G401 (cell line): ENCODE measurements at places on chromosomes 1 and 21.

DNA sequence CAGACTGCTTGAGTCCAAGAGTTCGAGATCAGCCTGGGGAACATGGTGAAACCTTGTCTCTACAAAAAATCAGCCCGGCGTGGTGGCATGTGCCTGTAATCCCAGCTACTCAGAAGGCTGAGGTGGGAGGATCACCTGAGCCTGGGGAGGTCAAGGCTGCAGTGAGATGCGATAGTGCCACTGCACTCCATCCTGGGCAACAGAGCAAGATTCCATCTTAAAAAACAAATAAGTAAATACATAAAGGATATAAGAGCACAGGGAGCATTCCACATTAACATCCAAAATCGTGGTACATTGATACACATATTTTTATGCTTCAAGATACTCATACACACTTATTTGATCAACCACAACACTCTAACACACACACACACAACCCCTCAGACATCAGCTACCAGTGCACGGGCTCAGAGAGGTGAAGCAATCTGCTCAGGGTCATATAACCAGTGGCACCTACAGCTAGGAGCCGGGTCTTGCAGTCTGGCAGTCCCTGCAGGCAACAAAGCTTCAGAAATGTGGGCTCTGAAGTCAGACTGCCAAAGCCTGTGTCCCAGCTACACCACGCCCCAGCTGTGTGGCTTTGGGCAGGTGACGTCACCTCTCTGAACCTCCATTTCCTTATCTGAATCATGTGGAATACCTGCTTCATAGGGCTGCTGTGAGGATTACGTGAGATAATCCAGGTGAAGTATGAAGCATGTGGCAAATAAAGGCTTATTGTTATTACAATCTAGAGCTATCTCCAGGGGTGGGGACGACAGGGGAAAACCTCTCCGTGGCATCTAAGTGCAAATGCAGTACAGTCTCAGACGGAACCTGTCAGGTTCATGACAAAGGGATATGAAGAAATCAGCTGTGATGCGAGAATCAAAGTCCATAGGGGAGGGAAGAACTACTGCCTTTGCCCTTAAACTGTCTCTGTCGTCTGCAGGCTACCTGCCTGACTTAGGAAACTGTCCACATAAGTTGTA is 4.8 kb upstream of the CRYBG2 start:
- DNase-seq, result no peak

DNA sequence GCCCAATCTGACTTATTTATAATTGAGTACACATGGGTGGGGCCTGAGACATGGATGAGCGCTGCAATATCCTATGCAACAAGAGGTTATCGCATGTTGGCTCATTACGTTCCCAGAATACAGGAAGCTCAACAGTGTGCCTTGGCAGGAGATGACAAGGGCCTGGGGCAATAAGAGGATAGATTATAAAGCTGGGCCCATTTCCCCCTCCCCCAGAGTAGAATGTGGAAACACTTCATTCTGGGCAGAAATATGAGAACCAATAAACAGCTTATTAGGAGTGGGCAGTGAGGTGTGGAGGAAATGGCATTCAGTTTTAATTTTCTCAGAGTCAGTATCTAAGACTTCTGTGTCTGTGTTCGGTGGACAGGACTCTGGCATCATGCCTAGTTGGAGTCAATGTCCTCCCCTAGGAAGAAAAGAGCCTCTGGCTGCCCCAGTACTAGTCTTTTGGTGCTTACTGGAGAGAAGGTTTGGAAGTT is 92.8 kb downstream of the PIK3R3 start:
- DNase-seq, result peak; percentile 63

DNA sequence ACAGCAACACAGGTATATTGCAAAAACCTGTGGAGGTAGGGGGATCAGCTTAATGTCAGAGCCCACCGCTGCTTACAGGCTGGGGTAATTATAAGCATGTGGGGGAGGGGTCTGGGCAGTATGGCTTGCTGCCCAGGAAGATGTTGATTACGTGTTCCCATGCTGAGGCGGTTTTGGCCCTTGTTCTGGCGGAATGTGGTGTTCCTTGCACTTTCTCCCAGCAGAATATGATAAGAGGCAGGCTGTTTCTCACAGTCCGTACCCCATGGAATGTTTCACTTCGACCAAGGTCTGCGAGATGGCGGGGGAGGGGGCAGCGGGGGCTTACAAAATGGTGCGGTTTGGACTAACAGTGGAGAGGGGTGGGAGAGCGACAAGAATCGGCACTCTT is 9.8 kb upstream of the HPCAL4 start:
- peak; percentile 42 for DNase-seq

GRCh38 chr1:87830432-87830978 is 501.8 kb downstream of the LMO4 start:
- no peak for DNase-seq

DNA sequence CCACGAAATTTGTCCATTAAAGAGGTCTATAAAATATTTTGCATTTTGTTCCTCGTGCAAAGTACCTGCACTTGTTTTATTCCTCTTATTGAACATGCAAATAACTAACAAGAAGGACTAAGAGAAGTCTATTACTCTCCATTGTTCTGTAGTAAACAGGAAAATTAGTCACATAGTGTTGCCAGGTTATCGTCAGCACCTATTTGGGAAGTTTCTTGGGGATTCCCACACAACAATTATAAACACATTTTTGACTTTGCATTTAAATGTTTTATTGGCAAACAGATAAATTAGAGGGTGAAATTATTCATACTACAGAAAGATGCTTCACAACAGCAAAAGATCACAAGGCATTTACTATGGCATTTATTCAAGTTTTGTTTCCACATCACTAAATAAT is 174.5 kb downstream of the ZC3H11B start:
- no peak for DNase-seq

DNA sequence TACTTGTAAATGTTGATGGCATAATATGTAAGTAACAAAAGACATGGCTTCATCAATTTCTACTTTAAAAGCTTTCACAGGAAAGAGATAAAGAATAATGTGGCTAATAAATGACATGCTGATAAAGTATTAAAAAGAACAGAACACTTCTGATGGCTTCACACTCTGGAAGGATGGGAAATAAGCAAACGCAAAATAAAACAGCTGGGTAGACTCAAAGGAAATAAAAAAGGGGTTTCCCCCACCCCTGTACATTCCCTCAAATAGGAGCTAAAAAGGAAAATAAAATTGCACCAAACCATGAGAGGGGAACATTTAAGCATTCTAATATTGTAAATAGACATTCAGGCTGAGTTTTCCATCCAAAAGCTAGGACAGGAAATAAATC is 27.0 kb upstream of the DYRK1A start:
- DNase-seq, result no peak

DNA sequence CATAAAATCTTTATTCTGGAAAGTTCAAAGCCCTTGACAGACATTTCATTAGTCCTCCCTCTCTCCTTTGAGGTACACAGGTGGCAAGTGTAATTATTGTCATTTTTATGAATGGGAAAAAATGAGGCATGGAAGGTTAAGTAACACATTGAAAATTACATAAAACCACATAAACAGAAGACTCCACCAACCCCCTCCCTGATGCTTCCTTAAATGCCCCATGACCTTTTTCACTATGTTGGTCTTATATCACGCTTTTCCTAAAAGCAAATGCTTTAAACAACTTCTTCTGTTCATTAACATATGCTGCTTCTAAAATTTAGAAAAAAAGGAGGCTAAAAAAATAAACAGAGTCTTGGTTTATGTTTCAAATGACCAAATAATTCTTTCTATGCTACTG is 648.4 kb downstream of the PTPRC start:
- no peak for DNase-seq

- no peak for DNase-seq
These were observed 161.4 kb downstream of the UCK2 start for GRCh38 chr1:165988817-165989216.

- no peak for DNase-seq
These were observed 78.1 kb downstream of the NKAIN1 start for GRCh38 chr1:31161571-31161970.

DNA sequence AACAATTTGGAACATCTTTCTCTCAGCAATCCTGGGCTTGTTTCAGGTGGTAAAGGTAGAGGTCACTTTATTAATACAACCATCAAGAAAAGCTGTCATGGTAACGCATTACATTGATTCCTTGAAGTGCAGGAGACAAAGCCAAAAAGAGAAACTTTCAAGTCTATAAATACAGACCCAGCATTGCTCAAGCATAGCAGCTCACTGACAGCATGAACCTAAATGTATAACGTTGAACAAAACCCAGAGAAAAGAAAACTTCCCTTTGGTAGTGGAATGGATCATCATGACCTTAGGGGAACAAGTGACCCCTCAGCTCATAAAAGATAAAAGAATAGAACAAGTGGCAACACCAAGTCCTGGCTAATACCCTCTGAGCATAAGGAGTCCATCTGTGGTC is 332.2 kb downstream of the NTNG1 start:
- DNase-seq, result no peak

DNA sequence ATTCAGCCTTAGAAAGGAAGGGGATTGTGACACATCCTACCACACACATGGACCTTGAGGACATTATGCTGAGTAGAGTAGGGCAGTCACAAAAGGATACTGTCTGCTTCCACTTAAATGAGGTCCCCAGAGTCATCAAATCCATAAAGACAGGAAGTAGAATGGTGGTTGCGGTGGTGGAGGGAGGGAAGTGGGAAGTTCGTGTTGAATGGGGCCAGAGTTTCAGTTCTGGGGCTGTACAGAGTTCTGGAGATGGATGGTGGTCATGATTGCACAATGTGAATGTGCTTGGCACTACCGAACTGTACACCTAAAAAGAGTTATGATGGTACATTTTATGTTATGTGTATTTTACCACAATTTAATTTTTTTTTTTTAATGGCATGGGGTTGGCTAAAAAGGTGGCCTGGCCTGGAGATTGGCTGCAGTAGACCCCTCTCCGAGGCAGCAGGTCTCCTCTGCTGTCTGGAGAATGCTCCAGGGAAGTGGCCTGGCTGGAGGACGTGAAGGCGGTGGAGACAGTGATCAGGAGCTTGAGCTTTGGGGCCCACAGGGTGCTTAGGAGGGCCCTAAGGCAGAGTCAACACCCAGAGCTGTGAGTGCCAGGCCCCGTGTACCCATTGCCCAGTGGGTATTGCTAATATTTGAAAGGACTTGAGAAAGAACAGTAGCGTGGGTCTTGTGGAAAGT is 30.4 kb downstream of the IFNGR2 start:
- no peak for DNase-seq

DNA sequence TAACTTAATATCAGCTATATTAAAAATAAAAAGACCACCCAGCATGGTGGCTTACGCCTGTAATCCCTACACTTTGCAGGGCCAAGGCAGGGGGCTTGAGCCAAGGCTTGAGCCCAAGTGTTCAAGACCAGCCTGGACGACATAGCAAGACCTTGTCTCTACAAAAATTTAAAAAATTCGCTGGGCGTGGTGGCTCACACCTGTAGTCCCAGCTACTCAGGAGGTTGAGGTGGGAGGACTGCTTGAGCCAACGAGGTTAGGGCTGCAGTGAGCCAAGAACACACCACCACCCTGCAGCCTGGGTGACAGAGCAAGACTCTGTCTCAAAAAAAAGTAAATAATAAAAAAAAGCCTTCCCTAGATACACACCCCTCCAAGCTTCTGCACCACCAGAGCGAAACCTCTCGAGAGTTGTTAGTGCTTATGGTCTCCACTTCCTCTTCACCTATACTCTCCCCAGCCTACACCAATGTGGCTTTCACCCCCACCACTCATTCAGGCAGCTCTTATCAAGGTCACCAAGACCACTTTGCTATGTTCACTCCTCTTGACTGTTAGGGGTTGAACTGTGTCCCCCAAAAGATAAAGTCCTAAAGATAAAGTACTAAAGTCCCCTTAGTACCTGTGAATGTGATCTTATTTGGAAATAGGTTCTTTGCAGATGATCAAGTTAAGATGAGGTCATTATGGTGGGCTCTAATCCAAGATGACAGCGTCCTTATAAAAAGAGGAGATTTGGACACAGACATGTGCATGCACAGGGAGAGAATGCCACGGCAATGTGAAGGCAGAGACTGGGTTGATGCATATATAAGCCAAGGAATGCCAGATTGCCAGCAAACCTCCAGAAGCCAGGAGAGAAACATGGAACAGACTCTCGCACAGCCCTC is 6.8 kb upstream of the PPP1R15B start:
- DNase-seq, result no peak

GRCh38 chr21:25385911-25386474 is 221.3 kb downstream of the MRPL39 start:
- DNase-seq, result peak; percentile 70

GRCh38 chr1:164641353-164641730 is 82.4 kb downstream of the PBX1 start:
- DNase-seq, result no peak

GRCh38 chr1:37890378-37891014 is 31.1 kb upstream of the MTF1 start:
- peak; percentile 83 for DNase-seq

GRCh38 chr1:205247130-205247921 is 19.6 kb downstream of the TMCC2 start:
- DNase-seq, result peak; percentile 79

DNA sequence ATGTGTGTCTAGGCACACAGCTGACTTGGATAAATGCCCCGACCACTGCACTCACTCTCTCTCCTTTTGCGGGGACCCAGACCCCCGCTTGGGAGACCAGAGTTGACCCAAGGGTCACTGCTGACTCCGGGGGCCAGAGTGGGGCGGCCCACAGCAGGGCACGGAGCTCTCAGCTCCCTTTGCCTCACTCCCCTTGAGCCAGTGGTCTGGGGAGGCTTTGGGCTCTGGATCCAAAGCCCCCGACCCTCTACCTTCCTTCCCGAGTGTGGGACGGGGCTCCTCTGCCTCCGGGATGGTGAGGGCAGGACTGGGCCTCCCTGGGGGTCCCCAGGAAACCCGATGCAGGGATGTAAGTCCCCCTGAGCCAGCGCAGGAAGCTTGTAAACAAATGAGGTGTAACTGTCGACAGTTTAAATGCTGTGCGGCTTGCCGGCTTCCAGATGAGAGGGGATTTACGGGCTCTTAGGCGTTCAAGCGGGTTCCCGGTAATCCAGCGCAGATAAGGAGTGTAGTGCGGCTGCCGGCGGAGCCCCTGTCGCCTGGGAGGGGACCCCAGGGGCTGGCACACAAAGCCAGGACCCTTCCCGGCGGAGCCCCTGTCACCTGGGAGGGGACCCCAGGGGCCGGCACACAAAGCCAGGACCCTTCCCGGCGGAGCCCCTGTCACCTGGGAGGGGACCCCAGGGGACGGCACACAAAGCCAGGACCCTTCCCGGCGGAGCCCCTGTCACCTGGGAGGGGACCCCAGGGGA is 7.4 kb downstream of the ACTRT2 start:
- no peak for DNase-seq

DNA sequence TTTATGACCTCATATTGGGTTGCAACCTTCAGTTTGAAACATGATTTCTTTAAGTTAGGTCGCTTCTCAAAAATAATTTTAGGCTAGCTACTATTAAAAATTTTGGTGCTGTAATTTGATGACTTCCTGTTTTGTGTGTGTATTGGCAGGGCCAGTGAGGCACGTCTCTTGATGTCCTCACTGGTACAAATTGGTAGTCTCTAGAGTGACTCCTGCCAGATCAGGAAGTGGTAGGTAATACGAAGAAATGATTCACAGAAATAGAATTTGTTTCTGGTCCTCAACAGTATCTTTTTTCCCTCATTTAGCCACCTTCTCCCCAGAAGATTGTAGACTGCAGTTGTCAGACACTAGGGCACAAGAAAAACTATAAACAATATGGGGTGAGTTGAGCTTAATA is 120.9 kb upstream of the KIAA1614 start:
- DNase-seq, result no peak

GRCh38 chr1:112723511-112723839 is 8.3 kb upstream of the PPM1J start:
- DNase-seq, result no peak

- no peak for DNase-seq
These were observed 96.7 kb downstream of the ABCA4 start for GRCh38 chr1:94024104-94024792.

- DNase-seq, result no peak
These were observed 10.2 kb downstream of the SLC5A9 start for GRCh38 chr1:48232722-48233121.

- no peak for DNase-seq
These were observed 257.2 kb downstream of the TTLL7 start for GRCh38 chr1:83741770-83742169.
